ENCODE measurements at places on chromosomes 6 and 20.

DNA sequence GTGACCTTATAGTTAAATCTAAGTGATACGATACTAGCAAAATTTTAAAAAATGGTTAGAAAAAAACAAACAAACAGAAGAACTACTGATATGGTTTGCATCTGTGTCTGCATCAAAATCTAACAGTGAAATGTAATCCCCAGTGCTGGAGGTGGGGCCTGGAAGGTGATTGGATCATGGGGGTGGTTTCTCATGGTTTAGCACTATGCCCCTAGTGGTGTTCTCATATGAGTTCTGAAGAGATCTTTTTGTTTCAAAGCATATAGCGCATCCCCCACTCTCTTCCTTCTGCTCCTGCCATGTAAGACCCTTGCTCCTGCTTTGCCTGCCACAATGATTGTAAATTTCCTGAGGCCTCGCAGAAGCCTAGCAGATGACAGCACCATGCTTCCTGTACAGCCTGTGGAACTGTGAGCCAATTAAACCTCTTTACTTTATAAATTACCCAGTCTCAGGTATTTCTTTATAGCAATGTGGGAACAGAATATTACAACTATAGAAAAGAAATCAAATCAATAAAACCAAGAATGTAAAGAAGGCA lies 5.4 kb downstream of the FBXL4 start:
- no peak for DNase-seq

DNA sequence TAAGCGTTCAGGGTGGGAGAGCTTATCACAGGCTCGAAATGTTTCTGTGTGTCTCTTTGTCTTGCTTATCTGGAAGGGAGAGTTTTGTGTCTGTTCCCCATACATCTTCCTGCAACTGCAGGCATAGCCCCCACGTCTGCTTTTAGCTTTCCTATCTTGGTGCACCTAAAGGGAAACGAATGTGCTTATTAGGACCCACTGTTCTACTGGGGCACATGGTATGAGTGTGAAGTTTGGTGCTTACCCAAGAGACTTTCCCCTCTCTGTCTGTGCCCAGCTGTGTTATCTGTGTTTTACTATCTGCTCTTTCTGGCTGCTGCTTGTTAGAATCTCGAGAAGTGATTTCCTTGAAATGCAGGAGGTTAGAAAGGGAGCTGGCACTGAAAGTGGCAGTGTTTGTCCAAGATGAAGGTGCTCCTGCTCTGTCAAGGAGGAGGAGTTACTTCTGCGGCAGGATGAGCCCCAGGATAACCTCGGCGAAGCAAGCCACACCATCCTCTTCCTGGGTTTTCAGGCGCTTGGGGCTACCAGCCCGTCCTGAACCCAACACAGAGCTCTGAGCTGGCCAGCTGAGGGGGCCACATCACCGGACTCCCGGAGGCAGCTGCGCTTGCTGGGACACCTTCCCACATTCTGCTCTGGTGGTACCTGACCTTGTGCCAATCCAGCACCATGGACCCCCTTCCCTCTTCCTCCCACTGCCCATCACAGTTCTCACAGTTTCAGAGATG lies 23.4 kb downstream of the DYNLT1 start:
- no peak for DNase-seq

- DNase-seq: no peak
Observed at GRCh38 chr20:38893056-38893564, 33.1 kb upstream of the FAM83D start.

DNA sequence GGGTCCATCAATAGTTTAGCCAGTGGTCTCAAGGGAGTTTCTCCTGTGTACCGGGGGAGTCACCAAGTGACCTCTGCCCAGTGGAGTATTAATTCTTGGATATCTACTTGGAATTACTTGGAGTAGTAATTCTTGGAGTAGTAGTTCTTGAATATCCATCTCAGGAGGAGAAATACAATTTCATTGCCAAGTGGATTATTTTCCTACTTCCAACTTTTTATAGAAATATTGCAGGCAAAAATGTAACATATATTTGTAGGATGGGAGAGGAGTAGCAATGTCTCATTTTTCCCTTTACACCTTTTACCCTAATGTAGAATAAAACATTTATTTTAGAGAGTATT lies 91.6 kb upstream of the FAM184A start:
- no peak for DNase-seq

GRCh38 chr20:50467718-50468356 lies 42.3 kb upstream of the PTPN1 start:
- no peak for DNase-seq

DNA sequence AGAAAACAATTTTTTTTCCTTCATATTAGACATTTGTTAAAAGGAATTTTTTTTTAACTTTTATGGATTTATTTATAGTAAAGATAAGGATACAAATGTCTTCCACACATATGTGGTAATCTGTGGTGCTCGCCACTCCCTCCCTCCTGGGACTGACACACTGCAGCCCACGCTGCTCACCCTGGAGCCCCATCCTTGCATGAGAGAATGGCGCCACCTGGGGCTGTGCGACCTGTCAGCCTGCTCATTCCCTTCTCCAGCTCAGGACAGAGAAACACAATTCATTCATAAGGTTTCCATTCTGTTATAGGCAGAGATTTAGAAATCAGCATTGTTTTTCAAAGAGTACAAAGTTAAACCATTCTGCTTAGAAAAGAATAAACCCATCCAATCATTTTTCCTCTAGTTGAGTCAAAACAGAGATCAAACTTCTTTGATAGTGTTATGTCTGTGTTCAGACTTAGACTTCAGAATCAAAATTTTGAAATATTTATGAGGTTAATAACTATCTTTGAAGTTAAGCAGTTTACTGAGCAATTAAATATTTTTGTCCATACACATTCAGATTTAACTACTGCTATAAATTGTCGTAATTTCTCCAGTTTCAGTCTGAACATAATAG lies 42.8 kb upstream of the DYNLRB1 start:
- DNase-seq: no peak

DNA sequence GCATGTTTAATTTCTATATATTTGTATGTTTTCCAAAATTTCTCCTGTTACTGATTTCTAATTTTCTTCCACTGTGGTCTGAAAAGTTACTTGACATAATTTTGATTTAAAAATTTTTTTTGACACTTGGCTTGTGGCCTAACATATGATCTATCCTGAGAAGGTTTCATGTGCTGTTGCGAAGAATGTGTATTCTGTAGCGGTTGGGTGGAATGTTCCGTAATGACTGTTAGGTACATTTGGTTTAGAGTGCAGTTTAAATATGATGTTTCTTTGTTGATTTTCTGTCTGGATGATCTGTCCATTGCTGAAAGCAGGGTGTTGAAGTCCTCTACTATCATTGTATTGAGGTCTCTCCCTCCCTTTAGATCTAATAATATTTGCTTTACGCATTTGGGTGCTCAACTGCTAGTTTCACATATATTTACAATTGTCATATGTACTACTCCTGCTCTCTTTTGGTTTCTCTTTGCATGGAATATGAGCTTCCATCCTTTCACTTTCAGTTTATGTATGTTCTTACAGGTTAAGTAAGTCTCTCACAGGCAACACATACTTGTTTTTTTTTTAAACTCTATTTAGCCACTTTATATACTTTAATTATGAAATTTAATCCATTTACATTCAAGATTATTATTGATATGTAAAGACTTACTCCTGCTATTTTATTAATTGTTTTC lies 19.5 kb upstream of the EDN1 start:
- DNase-seq: no peak

- DNase-seq: no peak
Observed at GRCh38 chr6:136499370-136499769, 50.9 kb downstream of the MAP7 start.

GRCh38 chr6:68915586-68915985 lies 280.5 kb downstream of the ADGRB3 start:
- DNase-seq: no peak

DNA sequence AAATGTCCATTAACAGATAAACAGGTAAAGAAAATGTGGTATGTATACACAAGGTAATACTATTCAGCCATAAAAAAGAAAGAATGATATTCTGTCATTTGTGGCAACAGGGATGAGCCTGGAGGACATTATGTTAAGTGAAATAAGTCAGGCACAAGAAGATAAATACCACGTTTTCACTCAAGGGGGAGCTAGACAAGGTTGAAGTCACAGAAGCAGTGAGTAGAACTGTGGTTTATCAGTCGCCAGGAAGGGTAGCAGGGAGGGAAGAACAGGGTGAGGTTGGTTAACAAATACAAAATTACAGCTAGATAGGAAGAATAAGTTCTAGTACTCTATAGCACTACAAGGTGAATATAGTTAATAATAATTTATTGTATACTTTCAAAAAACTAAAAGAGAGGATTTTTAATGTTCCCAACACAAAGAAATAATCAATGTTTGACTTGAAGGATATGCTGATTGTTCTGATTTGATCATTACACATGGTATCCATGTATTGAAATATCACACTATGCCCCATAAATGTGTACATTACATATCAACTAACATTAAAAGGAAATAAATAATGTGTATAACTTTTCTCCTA lies 21.1 kb downstream of the RTN4IP1 start:
- DNase-seq: peak; percentile 34

- DNase-seq: no peak
Observed at GRCh38 chr20:38917657-38918056, 8.6 kb upstream of the FAM83D start.

- DNase-seq: no peak
Observed at GRCh38 chr6:17299750-17300149, 18.6 kb downstream of the RBM24 start.

DNA sequence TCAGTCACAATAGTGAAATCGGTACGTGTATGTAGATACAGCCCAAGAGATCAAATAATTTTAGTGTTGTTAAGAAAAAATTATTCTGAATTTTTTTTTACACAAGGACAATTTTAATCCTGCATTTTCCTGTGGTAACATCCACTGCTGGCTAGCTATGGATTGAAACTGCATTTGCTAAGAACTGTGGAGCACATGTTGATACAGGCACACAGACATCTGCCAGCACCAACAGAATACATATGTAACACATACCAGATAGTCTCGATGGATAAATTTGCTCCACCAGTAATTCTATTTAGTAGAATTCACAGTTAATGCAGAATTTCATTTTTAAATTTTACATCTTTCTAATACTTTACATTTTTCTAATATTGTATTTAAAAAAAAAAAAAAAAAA lies 2.2 kb downstream of the ASIP start:
- no peak for DNase-seq

GRCh38 chr20:64106435-64106961 lies 867 bp downstream of the NPBWR2 start:
- DNase-seq: no peak

DNA sequence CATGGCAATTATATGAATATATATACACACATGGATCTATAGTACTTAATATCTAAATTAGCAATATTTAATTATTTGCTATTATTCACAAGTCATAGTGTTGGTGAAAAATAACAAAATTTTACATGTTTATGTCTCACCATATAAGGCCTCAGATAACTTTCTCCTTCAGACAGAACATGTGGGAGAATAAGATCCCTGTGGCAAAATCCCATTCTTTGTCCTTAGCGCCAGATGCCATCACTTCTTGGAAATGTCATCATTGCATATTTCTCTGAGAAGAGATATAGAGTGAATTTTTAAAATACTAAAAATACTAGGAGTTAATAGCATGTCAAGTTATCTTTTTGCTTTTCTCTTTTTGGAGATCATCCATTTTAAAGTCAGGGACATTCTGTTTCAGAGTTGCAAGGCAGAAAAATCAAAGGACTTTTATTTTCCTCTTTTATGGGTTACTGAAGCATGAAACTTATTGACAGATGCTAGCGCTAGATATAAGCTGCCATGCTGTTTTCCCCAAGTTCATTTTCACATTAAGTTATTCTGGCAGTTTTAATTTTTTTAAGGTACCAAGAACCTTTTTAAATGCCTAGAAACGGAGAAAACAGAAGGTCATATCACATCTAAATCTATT lies 30.4 kb upstream of the STXBP5 start:
- no peak for DNase-seq

GRCh38 chr6:16585805-16586204 lies 175.5 kb downstream of the ATXN1 start:
- no peak for DNase-seq

DNA sequence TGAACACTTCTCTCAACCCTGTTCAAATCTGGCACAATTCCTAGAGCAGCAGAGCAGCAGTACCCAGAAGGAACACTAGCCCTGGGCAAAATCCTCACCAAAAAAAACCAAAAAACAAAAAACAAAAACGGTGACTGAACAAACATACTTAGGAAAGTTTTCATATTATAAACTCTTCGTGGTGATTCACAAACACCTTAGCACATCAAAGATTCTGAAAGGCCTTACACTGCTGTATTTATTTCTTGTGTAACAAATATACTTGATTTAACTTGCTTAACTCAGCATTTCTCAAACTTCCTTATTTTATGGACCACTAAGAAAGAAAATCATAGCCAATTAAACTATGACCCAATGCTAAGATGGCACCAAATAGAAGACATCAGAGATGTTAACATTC lies 57.8 kb upstream of the RREB1 start:
- no peak for DNase-seq

GRCh38 chr6:3623451-3624249 lies 127.9 kb downstream of the PXDC1 start:
- no peak for DNase-seq

- no peak for DNase-seq
Observed at GRCh38 chr6:90859612-90860011, 272.7 kb upstream of the MAP3K7 start.

DNA sequence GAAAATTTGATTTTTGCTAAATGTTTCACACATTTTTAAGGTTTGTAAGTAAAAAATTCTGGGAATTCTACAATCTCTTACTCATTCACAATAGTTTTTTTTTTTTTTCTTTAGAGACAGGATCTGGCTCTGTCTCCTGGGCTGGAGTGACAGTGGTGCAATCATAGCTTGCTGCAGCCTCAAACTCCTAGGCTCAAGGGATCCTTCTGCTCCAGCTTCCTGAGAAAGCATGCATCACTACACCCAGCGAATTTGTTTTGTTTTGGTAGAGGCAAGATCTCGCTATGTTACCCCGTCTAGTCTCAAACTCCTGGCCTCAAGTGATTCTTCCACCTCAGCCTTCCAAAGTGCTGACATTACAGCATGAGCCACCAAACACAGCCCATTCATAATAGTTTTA lies 232.8 kb downstream of the GJA1 start:
- peak; percentile 37 for DNase-seq

- peak; percentile 80 for DNase-seq
Observed at GRCh38 chr6:79544299-79544927, 7.2 kb upstream of the LCA5 start.

DNA sequence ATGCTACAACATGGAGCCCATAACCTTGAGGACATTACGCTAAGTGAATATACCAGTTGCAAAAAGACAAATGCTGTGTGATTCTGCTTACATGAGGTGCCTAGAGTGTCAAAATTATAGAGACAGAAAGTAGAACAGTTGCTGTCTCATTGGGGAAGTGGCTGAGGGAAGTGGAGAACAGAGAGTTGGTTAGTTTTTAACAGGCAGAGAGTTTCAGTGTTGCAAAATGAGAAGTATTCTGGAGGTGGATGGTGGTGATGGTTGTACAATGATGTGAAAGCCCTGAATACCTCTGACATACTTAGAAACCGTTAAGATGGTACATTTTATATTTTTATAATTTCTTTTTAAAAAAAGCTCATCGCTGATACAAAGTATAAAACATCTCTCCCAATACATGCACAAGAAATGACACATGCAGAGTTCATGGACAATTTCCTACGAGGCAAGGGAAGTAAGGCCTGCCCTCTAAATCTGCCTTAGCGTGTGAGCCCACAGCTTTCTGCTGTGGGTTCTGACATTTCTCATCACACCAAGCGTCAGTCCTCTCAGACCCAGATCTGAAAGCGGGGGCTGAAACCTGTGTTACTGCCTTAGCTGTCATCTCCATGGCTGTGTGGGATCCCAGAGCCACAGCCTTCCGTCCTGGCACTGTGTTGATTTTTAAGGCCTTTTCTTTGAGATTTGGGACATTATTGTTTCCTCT lies 126.0 kb downstream of the RNASET2 start:
- DNase-seq: no peak

All from non-pigmented ciliary epithelial cell (primary cell).